ENCODE measurements at places on chromosomes 13 and 19.
A peak's percentile ranks its signal among the peaks of the same experiment; 100 is the strongest.

- DNase-seq: no peak
These were observed 166.1 kb downstream of the SLC7A1 start for GRCh38 chr13:29429286-29429900.

DNA sequence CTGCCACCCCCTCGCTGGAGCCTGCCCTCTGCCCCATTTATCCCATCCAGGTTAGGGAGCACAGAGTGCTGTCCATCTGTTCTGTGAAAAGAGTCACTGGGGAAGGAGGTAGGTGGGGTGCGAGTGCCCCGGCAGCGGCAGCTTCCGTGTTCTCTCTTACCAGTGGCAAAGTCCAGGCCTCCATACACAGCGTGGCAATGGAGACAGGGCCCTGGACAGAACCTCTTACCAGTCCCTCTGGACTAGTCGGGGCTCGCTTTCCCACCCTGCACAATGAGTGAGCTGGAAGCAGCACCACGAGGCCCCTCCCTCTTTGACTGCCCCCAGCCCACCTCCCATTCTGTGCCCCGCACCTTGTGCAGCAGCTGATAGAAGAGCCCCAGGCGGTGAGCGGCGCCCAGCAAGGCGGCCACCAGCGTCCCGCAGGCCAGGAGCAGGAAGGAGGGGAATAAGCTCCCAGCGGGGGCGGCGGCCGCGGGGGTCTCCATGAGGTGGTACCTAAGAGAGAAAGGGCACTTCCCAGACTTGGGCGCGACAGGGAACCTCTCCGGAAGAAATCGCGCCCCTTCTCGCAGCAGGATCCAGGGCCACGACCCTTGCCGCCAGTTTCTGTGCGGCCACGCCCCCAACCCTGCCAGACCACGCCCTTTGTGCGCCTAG is 17.5 kb downstream of the SYDE1 start:
- DNase-seq: peak; percentile 73

GRCh38 chr19:3743486-3743885 is 18.0 kb downstream of the APBA3 start:
- DNase-seq: no peak

DNA sequence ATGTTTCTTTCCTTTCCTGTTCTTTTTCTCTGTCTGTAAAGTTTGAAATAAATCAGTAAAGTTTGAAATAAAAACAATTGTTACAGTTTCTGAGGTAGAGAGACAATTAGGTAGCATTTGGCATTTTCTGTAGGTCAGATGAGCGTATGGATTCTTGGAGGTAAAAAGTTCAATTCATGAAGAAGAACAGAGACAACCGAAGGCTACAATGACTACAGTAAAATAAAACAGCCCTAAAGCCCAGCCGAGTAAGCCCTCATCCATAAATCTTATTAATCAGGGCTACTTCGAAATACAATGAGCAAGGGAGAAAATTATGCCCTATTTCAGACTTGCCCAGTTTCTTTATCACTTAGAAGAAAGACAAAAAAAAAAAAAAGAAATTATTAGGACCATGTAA is 941.9 kb upstream of the SLC10A2 start:
- no peak for DNase-seq

- DNase-seq: no peak
These were observed 60.0 kb upstream of the SPRY2 start for GRCh38 chr13:80400865-80401426.

GRCh38 chr13:98406427-98406826 is 170.5 kb downstream of the STK24 start:
- DNase-seq: no peak

- DNase-seq: no peak
These were observed 7.6 kb upstream of the ALOX5AP start for GRCh38 chr13:30727491-30728355.

DNA sequence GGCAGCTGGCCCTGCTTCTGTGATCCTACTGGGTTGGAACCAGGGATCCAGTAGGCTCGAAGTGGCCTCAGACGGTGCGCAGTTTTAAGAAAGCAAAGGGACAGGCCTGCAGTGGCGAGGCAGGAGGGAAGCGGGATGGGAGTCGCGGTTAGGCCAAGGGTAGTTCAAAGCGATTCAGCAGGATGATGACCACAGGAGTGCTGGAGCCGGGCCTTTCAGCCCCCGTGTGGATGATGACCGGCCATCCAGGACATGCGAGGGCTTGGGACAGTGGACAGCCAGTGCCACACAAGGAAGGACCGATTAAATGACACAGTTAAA is 854 bp downstream of the RNASEH2B start:
- no peak for DNase-seq

- DNase-seq: no peak
These were observed 287.9 kb upstream of the NBEA start for GRCh38 chr13:34654203-34654602.

DNA sequence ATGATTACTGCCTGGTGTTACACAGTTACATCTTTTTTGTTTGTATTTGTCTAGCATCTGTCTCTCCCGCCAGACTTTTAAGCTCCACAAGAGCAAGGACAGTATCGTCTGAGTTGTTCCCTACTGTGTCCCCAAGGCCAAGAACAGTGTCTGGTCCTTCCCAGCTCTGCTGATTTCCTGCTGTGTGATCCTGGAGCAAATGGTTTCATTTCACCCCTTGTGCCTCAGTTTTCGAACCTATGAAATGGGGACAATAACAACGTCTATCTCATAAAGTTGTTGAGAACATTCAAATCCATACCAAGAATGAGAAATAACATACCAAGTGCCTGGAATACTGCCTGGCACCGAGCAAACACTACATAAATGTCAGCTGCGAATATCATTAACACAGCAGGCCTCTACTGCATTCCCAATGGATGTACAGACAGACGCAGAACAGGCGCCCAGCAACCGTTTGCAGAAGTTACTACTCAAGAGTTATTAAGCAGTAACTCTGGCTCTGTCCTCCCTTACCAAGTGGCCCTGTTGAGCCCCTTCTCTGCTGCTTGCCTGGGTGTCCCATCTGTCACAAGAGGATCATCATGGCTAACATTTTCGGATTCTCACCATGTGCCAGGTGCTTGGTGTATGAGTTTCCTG is 11.4 kb downstream of the XRCC1 start:
- no peak for DNase-seq

GRCh38 chr13:30034458-30034795 is 184.0 kb upstream of the UBL3 start:
- no peak for DNase-seq

GRCh38 chr13:112145551-112146360 is 78.8 kb downstream of the SOX1 start:
- DNase-seq: no peak
